Activated naive CD4-positive, alpha-beta T cell treated with Interleukin-2 at 50 U/mL for 16 hours (primary cell): ENCODE measurements at places on chromosomes 11 and 22.

GRCh38 chr22:47119181-47119580 is 356.7 kb downstream of the TBC1D22A start:
- no peak for DNase-seq

GRCh38 chr22:42431401-42432019 is 693 bp downstream of the NFAM1 start:
- DNase-seq = no peak

DNA sequence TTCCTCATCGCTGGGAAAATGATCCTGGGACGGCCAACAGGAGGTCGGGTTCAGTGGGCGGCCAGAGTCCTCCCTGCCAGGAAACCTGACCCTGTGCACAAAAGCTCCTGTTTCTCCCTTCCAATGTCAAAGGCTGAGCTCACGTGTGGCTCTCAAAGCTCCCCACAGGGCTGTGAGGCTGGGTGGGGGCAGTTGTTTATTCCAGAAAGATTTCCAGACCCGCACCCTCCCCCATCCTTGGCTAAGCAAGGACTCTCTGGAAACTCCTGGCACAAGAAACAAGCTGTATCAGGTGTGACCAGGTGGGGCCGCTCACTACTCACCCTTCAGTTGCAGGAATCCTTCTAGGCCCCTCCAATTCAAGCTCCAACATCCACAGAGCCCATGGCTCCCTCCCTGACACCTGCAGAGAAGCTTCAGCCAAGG is 131.9 kb downstream of the SHANK2 start:
- no peak for DNase-seq

DNA sequence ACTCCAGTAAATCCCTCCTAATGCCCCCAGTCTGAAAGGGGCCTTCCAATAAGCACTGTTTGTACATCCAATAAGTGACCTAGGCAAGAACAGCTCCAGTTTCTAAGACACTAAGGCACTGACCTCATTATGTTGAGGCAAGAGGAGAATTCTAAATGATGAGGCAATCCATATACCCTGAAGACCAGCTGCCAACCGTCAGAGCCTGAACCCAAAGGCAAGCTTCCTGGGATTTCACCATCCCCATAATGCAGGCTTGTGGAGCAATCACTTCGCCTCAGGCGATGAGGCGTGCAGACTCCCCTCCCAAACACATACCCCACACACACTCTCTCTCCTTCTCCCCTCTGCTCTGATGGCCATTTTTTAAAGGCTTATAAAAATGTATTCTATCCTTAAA is 49.5 kb downstream of the LGR4 start:
- DNase-seq = no peak

- no peak for DNase-seq
Measured at GRCh38 chr22:41315586-41315985, 14.3 kb downstream of the ZC3H7B start.

- DNase-seq = no peak
Measured at GRCh38 chr11:75389276-75389605, 10.1 kb upstream of the RPS3 start.

GRCh38 chr11:34267417-34267816 is 90.4 kb downstream of the ABTB2 start:
- no peak for DNase-seq
